ENCODE measurements at places on chromosomes 4 and X. TPM values are rescaled to one million over a fixed set of nuclear protein-coding genes. Genes with fewer than 3 reads are reported as not detected.

IL3RA gene
- not detected for total RNA-seq

COX7B2 gene
- total RNA-seq, result not detected

NKX3-2 gene
- 0.39 TPM for total RNA-seq

PABPC1L2A gene
- total RNA-seq, result not detected

PABPC5 gene
- 2.4 TPM for total RNA-seq

IGSF1 gene
- total RNA-seq, result not detected

CT47A7 gene
- total RNA-seq, result not detected

SMIM10 gene
- total RNA-seq, result 1.6 TPM

APLN gene
- 0.11 TPM for total RNA-seq

BDH2 gene
- 44.0 TPM for total RNA-seq

MAGEB2 gene
- total RNA-seq, result not detected

OTC gene
- not detected for total RNA-seq

SAGE1 gene
- total RNA-seq, result not detected

CLTRN gene
- 0.79 TPM for total RNA-seq

TASL gene
- total RNA-seq, result not detected

TMEM144 gene
- total RNA-seq, result 27.9 TPM

XAGE1A gene
- total RNA-seq, result not detected

ATP8A1 gene
- under 0.01 TPM for total RNA-seq

SUPT20HL2 gene
- not detected for total RNA-seq

PAGE2B gene
- total RNA-seq, result not detected

FAM133A gene
- total RNA-seq, result 0.79 TPM

PNCK gene
- 5.1 TPM for total RNA-seq

GASK1B gene
- total RNA-seq, result 114 TPM

WNK3 gene
- 4.7 TPM for total RNA-seq

GUCY1B1 gene
- 9.0 TPM for total RNA-seq

CHIC1 gene
- 8.6 TPM for total RNA-seq

CFAP299 gene
- not detected for total RNA-seq

ZIC3 gene
- total RNA-seq, result not detected

LGI2 gene
- total RNA-seq, result not detected

NPNT gene
- total RNA-seq, result 0.22 TPM

ARL9 gene
- total RNA-seq, result 0.22 TPM

PARM1 gene
- under 0.01 TPM for total RNA-seq

HOPX gene
- 7.1 TPM for total RNA-seq

AIMP1 gene
- total RNA-seq, result 14.1 TPM

F8A3 gene
- 3.9 TPM for total RNA-seq

GABRG1 gene
- not detected for total RNA-seq

PPEF2 gene
- total RNA-seq, result under 0.01 TPM

SPATA4 gene
- not detected for total RNA-seq

FDCSP gene
- total RNA-seq, result not detected

FUNDC1 gene
- 11.2 TPM for total RNA-seq

SLC38A5 gene
- 65.6 TPM for total RNA-seq

RAB41 gene
- not detected for total RNA-seq

TLR2 gene
- total RNA-seq, result under 0.01 TPM

ADH1C gene
- not detected for total RNA-seq

STK32B gene
- total RNA-seq, result 0.98 TPM

MTNR1A gene
- not detected for total RNA-seq

ITM2A gene
- total RNA-seq, result 0.33 TPM

ASMT gene
- not detected for total RNA-seq

MAGEB10 gene
- not detected for total RNA-seq

APELA gene
- not detected for total RNA-seq

NOP14 gene
- 14.1 TPM for total RNA-seq

POF1B gene
- total RNA-seq, result 3.1 TPM

CHRDL1 gene
- not detected for total RNA-seq

ITIH6 gene
- total RNA-seq, result not detected

NKX1-1 gene
- not detected for total RNA-seq

All from placental epithelial cell (primary cell).